T-helper 17 cell (primary cell): ENCODE measurements at places on chromosomes 2 and 18. TPM values are rescaled to one million over a fixed set of nuclear protein-coding genes. Genes with fewer than 3 reads are reported as not detected.

- no peak overlapping the region for H3K27ac ChIP-seq
- no peak for DNase-seq
- H3K27me3 ChIP-seq = no peaks in the 10 kb centered on the region
- H3K4me1 ChIP-seq = peaks cover 17% of the 10 kb centered on the region
- no peaks in the 10 kb centered on the region for H3K36me3 ChIP-seq
- no peak overlapping the region for H3K4me3 ChIP-seq
These were observed 27.4 kb downstream of the HS6ST1 start for GRCh38 chr2:128291161-128291843.

GRCh38 chr2:38394041-38394440, 17.0 kb upstream of the ATL2 start:
- no peak for DNase-seq
- no peak overlapping the region for H3K4me3 ChIP-seq
- peaks cover 28% of the 10 kb centered on the region for H3K27me3 ChIP-seq

DNA sequence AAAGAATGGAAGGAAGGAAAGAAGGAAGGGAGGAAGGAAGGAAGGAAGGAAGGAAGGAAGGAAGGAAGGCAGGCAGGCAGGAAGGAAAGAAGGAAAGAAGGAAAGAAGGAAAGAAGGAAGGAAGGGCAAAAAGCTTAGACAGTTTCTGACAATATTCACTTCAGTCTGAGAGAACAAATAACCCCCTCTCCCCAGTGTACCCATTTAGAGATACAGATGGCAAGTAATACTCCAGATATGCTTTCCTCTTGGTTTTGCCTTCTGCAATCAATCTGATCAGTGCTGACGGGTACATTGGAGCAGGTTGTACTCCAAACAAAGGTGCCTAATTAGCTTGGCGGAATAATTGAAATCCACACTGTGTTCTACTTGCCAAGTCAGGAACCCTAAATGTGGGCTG, 534.6 kb upstream of the TMEFF2 start:
- H3K36me3 ChIP-seq = no peaks in the 10 kb centered on the region
- H3K4me1 ChIP-seq = no peaks in the 10 kb centered on the region
- H3K4me3 ChIP-seq = no peak overlapping the region
- DNase-seq = no peak

DYNAP gene
- total RNA-seq = not detected

DNA sequence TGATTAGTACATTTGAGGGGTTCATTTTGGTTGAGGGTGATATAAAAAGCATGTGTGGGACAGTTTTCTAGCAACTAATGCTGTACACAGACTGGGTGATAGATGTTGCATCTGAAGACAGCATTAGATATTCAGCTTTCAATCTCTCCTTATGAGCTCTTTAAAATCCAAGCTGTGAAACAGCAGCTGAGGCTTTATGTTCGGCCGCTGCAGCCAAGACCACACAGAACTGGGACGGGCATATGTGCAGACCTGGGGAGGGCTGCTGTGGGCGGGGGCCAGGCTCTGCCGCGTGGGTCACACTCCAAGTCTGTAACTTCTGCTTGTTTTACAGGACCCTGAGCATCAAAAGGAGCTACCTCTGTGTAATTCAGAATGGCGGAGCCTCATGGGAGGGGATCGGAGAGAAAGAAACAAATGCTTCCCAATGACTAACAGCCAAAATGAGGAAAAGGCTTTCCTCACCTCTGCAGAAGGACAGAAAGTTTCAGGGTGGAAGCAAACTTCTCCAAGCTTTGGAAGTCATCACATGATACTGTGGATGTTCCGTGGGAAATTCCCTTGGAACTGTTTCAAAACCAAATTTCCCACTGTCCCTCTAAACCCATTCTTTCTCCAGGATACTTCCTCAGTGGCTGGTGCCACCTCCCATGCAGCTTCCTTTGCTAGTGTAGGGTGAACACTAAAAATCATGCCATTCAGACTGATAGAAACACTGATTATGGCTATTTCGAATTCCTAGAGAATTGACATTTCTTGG, 711.9 kb upstream of the ID2 start:
- no peak overlapping the region for H3K4me3 ChIP-seq
- DNase-seq = no peak
- H3K27me3 ChIP-seq = peaks cover 4% of the 10 kb centered on the region
- peaks cover 6% of the 10 kb centered on the region for H3K36me3 ChIP-seq

DNA sequence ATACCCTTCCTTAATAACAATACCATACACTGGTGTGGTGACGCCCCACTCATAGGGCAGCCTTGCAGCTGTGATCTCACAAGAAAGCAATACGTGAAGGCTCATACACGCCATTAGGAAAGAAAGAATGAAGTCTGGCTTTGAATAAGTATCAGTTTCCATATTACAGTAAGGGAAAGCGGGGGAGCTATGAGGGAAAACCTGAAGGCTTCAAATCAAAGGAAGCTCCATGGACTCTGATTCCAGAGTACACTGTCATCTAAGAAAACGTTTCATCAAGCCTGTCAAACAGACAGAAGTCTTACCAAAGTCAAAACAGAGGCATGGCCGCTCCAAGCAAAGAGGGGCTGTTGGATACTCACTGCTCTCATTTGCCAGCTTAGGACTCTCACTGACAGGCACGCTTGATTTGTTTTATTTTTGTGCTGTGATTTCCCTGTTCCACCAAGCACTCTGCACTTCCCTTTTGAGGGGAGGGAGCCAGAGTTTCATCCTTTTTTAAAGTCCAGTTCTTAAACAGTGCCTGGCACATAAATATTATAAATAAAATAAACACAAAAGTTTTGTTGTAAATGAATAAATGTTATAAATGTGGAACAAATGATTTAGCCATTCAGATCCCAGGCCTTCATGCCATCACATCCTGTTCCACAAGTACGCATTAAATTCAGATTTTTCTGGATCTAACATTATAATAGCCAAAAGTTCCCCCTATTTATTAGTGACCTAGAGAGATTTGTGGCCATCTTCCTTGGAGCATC, 221.2 kb downstream of the PIEZO2 start:
- DNase-seq = no peak
- no peaks in the 10 kb centered on the region for H3K36me3 ChIP-seq
- H3K27me3 ChIP-seq = peaks cover 31% of the 10 kb centered on the region
- no peak overlapping the region for H3K27ac ChIP-seq
- no peaks in the 10 kb centered on the region for H3K4me1 ChIP-seq
- no peak overlapping the region for H3K4me3 ChIP-seq

- DNase-seq = no peak
- no peak overlapping the region for H3K4me3 ChIP-seq
- peaks cover 28% of the 10 kb centered on the region for H3K27me3 ChIP-seq
- no peak overlapping the region for H3K27ac ChIP-seq
- no peaks in the 10 kb centered on the region for H3K36me3 ChIP-seq
- H3K4me1 ChIP-seq = no peaks in the 10 kb centered on the region
These were observed 224.9 kb downstream of the VAPA start for GRCh38 chr18:10138719-10139118.

GRCh38 chr2:98025481-98026037, 29.8 kb upstream of the TMEM131 start:
- H3K36me3 ChIP-seq = peaks cover 3% of the 10 kb centered on the region
- H3K27ac ChIP-seq = no peak overlapping the region
- H3K27me3 ChIP-seq = peaks cover 34% of the 10 kb centered on the region
- no peak for DNase-seq

- H3K4me1 ChIP-seq = no peaks in the 10 kb centered on the region
- H3K4me3 ChIP-seq = no peak overlapping the region
- H3K27me3 ChIP-seq = no peaks in the 10 kb centered on the region
- H3K36me3 ChIP-seq = no peaks in the 10 kb centered on the region
- no peak for DNase-seq
These were observed 59.9 kb upstream of the CERS6 start for GRCh38 chr2:168396131-168396530.

GRCh38 chr2:175879679-175880078, 122.4 kb downstream of the LNPK start:
- H3K36me3 ChIP-seq = no peaks in the 10 kb centered on the region
- no peak overlapping the region for H3K27ac ChIP-seq
- no peak for DNase-seq
- H3K4me1 ChIP-seq = no peaks in the 10 kb centered on the region
- H3K4me3 ChIP-seq = no peak overlapping the region

- peaks cover 11% of the 10 kb centered on the region for H3K36me3 ChIP-seq
- peak overlapping the region; percentile 34 for H3K27ac ChIP-seq
- peaks cover 17% of the 10 kb centered on the region for H3K4me1 ChIP-seq
- H3K4me3 ChIP-seq = no peak overlapping the region
- DNase-seq = no peak
These were observed 26.3 kb upstream of the MOCOS start for GRCh38 chr18:36160959-36161371.

SLC40A1 gene
- total RNA-seq = 92.7 TPM

OSBPL1A gene
- total RNA-seq = 7.1 TPM

GRCh38 chr2:65781756-65782155, 349.4 kb upstream of the SPRED2 start:
- no peak overlapping the region for H3K4me3 ChIP-seq
- no peak overlapping the region for H3K27ac ChIP-seq
- no peaks in the 10 kb centered on the region for H3K36me3 ChIP-seq
- no peaks in the 10 kb centered on the region for H3K27me3 ChIP-seq
- DNase-seq = no peak
- H3K4me1 ChIP-seq = no peaks in the 10 kb centered on the region

DNA sequence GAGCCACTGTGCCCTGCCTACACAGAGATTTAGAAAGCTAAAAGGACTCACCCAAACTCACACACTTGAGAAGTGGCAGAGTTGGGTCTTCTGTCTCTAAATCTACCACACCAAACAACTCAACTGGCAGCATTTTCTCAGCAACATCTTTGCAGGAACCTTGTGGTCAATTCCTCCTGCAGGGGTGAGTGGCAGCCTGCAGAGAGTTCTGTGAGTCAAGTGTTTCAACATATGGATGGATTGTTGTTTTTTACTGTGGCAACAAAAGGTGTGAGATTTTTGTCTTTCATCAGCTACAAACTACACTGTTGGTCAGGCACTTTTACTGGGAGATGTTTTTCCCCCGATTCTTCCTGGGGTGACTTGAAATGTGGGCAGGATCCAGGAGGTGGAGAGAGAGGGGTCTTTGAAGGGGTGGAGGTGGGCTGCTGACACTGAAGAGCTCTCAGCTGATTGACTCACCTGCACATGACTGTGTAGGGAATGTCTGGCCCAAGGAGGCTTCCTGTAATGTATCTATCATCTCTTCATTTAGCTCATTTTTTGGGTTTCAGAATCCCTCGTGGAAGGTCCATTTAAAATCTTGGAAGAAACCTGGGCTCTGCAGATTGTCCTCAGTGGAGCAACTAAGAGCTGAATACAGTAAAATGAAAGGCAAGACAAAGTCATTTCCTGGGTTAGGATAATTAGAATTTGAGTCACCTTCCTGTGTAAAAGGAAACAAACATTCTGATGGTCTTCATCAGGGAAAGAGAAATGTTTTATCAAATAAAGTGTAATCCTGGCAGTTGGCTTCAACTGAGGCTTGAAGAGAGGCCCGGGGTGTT, 98.6 kb downstream of the MSH2 start:
- no peaks in the 10 kb centered on the region for H3K4me1 ChIP-seq
- no peaks in the 10 kb centered on the region for H3K36me3 ChIP-seq
- H3K27ac ChIP-seq = no peak overlapping the region
- no peak overlapping the region for H3K4me3 ChIP-seq
- no peak for DNase-seq

B3GNT7 gene
- total RNA-seq = 0.22 TPM

DNA sequence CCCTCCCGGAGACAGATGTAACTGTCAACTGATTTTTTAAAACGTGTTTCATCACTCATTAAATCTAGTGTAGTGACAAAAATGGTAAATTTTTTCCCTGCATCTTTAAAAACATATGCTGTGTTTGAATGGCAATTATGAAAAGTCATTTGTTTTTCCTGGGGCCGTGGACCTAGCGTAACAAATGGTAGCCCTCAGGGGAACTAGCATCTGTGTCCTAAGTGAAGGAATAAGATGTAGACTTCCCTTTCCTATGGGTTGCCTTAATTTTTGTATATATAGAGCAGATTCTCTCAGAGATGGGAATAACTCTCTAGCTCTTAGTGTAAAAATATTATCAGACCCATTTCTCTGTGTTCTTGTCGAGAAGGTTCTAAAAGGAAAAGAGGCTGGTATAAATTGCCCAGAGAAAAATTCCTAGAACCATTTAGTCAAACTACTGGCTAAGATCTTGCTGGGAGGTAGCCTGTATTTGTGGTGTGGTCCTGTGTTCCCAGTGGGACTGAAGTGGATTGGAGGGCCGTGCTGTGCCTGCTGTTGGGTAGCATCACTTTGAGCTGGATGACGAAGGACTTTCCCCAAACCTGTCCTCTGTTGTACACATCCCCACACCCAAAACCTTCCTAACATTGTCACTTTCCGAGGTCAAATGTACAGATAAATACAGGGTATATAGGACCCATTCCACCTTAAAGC, 85.8 kb downstream of the LIMS1 start:
- H3K4me1 ChIP-seq = peaks cover 56% of the 10 kb centered on the region
- peak overlapping the region; percentile 99 for H3K27ac ChIP-seq
- peaks cover 5% of the 10 kb centered on the region for H3K36me3 ChIP-seq
- no peak for DNase-seq
- no peaks in the 10 kb centered on the region for H3K27me3 ChIP-seq
- peak overlapping the region; percentile 100 for H3K4me3 ChIP-seq

STAT1 gene
- 80.7 TPM for total RNA-seq

GRCh38 chr2:119265693-119266066, 42.0 kb downstream of the STEAP3 start:
- H3K36me3 ChIP-seq = peaks cover 5% of the 10 kb centered on the region
- H3K4me1 ChIP-seq = peaks cover 2% of the 10 kb centered on the region
- DNase-seq = no peak
- H3K4me3 ChIP-seq = no peak overlapping the region
- H3K27me3 ChIP-seq = peaks cover 17% of the 10 kb centered on the region
- no peak overlapping the region for H3K27ac ChIP-seq

USP40 gene
- 10.7 TPM for total RNA-seq

DNA sequence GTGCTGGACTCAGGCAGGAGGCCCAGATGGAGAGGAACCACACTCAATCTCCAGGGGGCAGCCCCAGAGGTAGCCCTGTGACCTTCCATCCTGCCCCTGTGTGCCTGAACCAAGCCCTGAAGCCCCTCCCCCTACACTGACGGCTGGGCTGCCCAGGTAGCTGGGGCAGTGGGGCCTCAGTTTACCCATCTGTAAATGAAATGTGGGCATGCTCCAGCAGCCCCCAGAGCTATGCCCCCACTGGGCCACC, 15.8 kb downstream of the CROCC2 start:
- no peak overlapping the region for H3K4me3 ChIP-seq
- H3K27me3 ChIP-seq = peaks cover 9% of the 10 kb centered on the region
- DNase-seq = no peak
- no peak overlapping the region for H3K27ac ChIP-seq

DNA sequence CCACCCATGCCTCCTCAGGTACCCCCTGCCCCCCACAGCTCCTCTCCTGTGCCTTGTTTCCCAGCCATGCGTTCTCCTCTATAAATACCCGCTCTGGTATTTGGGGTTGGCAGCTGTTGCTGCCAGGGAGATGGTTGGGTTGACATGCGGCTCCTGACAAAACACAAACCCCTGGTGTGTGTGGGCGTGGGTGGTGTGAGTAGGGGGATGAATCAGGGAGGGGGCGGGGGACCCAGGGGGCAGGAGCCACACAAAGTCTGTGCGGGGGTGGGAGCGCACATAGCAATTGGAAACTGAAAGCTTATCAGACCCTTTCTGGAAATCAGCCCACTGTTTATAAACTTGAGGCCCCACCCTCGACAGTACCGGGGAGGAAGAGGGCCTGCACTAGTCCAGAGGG, 803 bp upstream of the DES start:
- peaks cover 2% of the 10 kb centered on the region for H3K36me3 ChIP-seq
- H3K27ac ChIP-seq = no peak overlapping the region
- no peak overlapping the region for H3K4me3 ChIP-seq
- DNase-seq = no peak
